ENCODE measurements at places on chromosomes 6 and 20. TPM values are rescaled to one million over a fixed set of nuclear protein-coding genes. Genes with fewer than 3 reads are reported as not detected.

- no peaks in the 10 kb centered on the region for H3K36me3 ChIP-seq
- H3K27me3 ChIP-seq: no peaks in the 10 kb centered on the region
- H3K4me3 ChIP-seq: no peak overlapping the region
- DNase-seq: no peak
- no peaks in the 10 kb centered on the region for H3K4me1 ChIP-seq
These were observed 95.4 kb downstream of the ADGRB3 start for GRCh38 chr6:68730291-68731054.

DNA sequence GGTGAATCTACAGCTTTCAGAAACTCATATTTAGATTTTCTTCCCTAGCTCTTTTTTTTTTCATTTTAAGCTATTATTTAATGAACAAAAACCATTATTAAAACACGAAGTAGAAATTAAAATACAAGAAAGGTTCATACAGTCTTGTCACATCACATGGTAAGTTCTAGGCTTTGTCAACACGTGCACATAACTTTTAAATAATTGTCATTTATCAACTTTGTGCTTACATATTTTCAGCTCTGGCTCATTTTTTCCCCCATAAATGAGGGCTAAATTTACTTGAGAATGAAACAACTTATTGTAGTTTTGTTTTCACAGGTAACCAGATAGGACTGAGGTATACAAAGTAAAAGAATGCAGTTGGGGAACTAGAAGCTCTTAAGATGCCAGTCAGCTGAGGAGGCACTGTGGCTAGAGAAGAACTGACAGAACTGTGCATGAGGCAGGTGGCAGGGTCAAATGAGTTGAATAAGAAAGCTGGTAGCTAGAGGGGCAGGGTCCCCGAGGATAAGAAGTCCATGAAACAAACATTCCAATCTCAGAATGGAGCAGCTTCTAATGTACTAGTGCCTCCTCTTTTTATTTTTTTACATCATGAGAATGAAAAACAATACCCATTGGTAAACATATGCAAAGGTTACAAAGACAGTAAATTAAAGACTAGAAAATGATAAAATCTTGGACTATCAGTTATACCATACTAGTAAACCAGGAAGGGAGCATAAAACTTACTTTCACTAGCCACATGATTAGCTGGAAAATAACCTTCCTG is 141.5 kb downstream of the MYB start:
- no peak overlapping the region for H3K4me3 ChIP-seq
- H3K36me3 ChIP-seq: no peaks in the 10 kb centered on the region
- DNase-seq: no peak
- H3K4me1 ChIP-seq: no peaks in the 10 kb centered on the region
- H3K27ac ChIP-seq: no peak overlapping the region

- no peaks in the 10 kb centered on the region for H3K4me1 ChIP-seq
- DNase-seq: no peak
- no peak overlapping the region for H3K27ac ChIP-seq
- H3K36me3 ChIP-seq: no peaks in the 10 kb centered on the region
- H3K27me3 ChIP-seq: no peaks in the 10 kb centered on the region
- H3K4me3 ChIP-seq: no peak overlapping the region
These were observed 89.3 kb downstream of the CAP2 start for GRCh38 chr6:17482711-17483110.

- H3K27me3 ChIP-seq: no peaks in the 10 kb centered on the region
- no peaks in the 10 kb centered on the region for H3K4me1 ChIP-seq
- no peaks in the 10 kb centered on the region for H3K36me3 ChIP-seq
- H3K4me3 ChIP-seq: no peak overlapping the region
These were observed 104.8 kb upstream of the ZNF217 start for GRCh38 chr20:53698371-53698978.

The BMP7 gene
- polyA plus RNA-seq: not detected

GRCh38 chr6:106804346-106805335 is 169.9 kb downstream of the CD24 start:
- no peaks in the 10 kb centered on the region for H3K36me3 ChIP-seq
- DNase-seq: no peak
- no peak overlapping the region for H3K27ac ChIP-seq
- no peaks in the 10 kb centered on the region for H3K27me3 ChIP-seq

GRCh38 chr6:15682965-15683822 is 20.4 kb upstream of the DTNBP1 start:
- H3K27ac ChIP-seq: no peak overlapping the region
- no peaks in the 10 kb centered on the region for H3K36me3 ChIP-seq
- no peaks in the 10 kb centered on the region for H3K4me1 ChIP-seq
- no peak for DNase-seq
- H3K27me3 ChIP-seq: peaks cover 9% of the 10 kb centered on the region

- H3K27ac ChIP-seq: peak overlapping the region; percentile 61
- no peaks in the 10 kb centered on the region for H3K36me3 ChIP-seq
- peak; percentile 76 for DNase-seq
- no peak overlapping the region for H3K4me3 ChIP-seq
These were observed 6.1 kb upstream of the PKIG start for GRCh38 chr20:44576297-44576696.

GRCh38 chr20:50711113-50711825 is 19.9 kb upstream of the RIPOR3 start:
- H3K36me3 ChIP-seq: no peaks in the 10 kb centered on the region
- H3K4me1 ChIP-seq: no peaks in the 10 kb centered on the region
- H3K27ac ChIP-seq: no peak overlapping the region
- H3K4me3 ChIP-seq: no peak overlapping the region
- peaks cover 9% of the 10 kb centered on the region for H3K27me3 ChIP-seq

GRCh38 chr6:130034378-130035146 is 16.2 kb downstream of the L3MBTL3 start:
- H3K27ac ChIP-seq: no peak overlapping the region
- no peaks in the 10 kb centered on the region for H3K27me3 ChIP-seq
- H3K4me3 ChIP-seq: no peak overlapping the region
- H3K4me1 ChIP-seq: peaks cover 15% of the 10 kb centered on the region
- H3K36me3 ChIP-seq: peaks cover 3% of the 10 kb centered on the region

GRCh38 chr6:105300090-105300489 is 102.8 kb downstream of the PREP start:
- no peaks in the 10 kb centered on the region for H3K27me3 ChIP-seq
- H3K4me3 ChIP-seq: no peak overlapping the region
- no peak for DNase-seq
- H3K36me3 ChIP-seq: no peaks in the 10 kb centered on the region
- H3K27ac ChIP-seq: no peak overlapping the region
- no peaks in the 10 kb centered on the region for H3K4me1 ChIP-seq

The OVOL2 gene
- polyA plus RNA-seq: not detected

GRCh38 chr6:144931172-144932035 is 646.3 kb downstream of the UTRN start:
- no peak overlapping the region for H3K4me3 ChIP-seq
- peak; percentile 34 for DNase-seq
- no peaks in the 10 kb centered on the region for H3K36me3 ChIP-seq
- no peaks in the 10 kb centered on the region for H3K4me1 ChIP-seq
- H3K27ac ChIP-seq: no peak overlapping the region

The GSTA2 gene
- not detected for polyA plus RNA-seq

DNA sequence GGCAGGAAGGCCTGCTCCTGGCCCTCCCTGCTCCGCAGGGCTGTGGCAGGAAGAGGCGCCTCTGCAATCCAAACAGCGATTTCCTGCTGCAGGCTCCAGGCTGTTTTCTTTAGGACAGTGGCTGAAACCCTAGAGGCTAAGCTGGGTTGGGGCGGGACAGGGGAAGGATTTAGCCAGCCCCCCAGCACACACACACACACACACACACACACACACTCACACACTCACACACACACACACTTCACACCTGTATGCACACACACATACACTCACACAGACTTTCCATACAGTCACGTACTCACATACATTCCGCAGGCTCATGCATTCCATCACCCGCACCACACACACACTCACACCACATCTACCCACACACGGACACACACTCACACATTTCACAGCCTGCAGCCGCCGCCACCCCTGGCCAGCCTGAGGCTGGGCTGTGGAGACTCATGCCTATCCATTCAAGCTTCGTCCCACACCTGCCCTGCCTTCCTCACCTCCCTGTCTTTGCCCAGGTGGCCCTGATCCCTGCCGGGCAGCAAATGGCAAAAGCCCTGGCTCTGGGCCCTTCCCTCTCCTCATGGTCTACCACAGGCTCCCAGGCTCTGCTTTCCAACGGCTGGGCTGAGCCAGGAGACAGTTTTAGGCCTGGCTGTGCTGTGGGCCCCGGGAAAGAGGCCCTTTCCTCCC is 17.9 kb downstream of the MDFI start:
- H3K27me3 ChIP-seq: peaks cover under 1% of the 10 kb centered on the region
- no peak overlapping the region for H3K27ac ChIP-seq
- DNase-seq: peak; percentile 73
- H3K36me3 ChIP-seq: no peaks in the 10 kb centered on the region
- H3K4me3 ChIP-seq: no peak overlapping the region

The HSD17B8 gene
- 8.4 TPM for polyA plus RNA-seq

GRCh38 chr20:1401451-1401907 is 8.6 kb upstream of the FKBP1A start:
- DNase-seq: no peak
- no peak overlapping the region for H3K4me3 ChIP-seq
- H3K36me3 ChIP-seq: no peaks in the 10 kb centered on the region
- peak overlapping the region; percentile 7 for H3K27ac ChIP-seq
- no peaks in the 10 kb centered on the region for H3K27me3 ChIP-seq

The C6orf58 gene
- not detected for polyA plus RNA-seq

DNA sequence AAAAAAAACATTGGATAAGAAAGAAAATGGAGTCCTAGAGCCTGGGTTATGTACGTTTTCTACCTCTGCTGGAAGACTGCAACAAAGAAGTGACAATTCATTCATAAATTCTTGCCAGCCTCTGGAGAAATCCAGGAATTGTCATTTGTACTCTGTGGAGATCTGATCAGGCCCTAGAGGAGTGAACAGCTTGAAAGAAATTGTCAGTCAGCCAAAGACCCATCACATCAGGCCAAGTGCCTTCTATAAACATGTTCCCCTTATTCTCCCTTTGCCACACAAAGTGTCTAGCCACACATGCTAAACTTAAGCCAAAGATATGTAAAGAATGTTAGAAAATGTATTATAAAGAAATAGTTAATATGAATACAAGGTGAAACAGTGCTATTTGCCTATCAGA is 152.4 kb downstream of the ADAT2 start:
- H3K27me3 ChIP-seq: no peaks in the 10 kb centered on the region
- DNase-seq: no peak
- no peak overlapping the region for H3K27ac ChIP-seq
- H3K4me3 ChIP-seq: no peak overlapping the region

GRCh38 chr6:92688342-92688741 is 731.0 kb downstream of the EPHA7 start:
- H3K27me3 ChIP-seq: no peaks in the 10 kb centered on the region
- no peaks in the 10 kb centered on the region for H3K4me1 ChIP-seq
- H3K4me3 ChIP-seq: no peak overlapping the region
- H3K36me3 ChIP-seq: no peaks in the 10 kb centered on the region

The RAB32 gene
- 49.6 TPM for polyA plus RNA-seq

DNA sequence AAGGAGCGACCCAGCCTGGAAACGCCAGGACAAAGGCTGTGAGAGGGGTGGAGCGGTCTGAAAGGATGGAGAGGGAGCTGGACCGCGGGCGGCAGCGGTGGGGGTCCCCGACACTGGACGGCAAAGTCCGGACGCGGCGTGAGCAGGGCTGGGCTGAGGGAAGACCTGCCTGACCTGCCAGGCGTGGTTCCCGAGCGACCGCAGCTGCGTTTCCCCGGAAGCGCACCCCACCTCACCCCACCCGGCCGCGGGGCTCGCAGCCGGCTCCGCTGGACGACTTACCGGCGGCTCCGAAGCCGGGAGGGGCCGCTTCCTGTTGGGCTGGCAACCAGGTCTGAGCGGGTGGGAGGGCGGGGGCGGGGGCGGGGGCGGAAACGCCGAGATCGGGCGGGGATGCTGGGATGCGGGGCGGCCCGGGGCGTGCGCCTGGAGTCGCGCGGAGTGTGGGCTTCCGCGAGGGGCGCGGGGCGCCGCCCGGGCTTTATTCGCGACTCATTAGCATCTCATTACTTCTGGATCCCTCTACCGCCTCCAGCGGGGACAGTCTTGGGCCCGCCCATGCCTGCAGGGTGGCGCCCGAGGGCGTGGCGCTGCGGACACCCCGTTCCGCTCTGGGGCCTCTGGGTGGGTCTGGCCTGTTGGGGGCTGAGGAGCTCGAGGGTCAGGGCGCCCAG is at the start of gene MICAL1:
TSS of gene MICAL1 (minus strand) at position 336 of the 674 bp plus-strand sequence. CDS start 1,576 bp downstream, outside the sequence.
- H3K27ac ChIP-seq: no peak within 1 kb of the TSS
- H3K27me3 ChIP-seq: no peaks in the 10 kb centered on the region
- no peaks in the 10 kb centered on the region for H3K36me3 ChIP-seq
- DNase-seq: peak; percentile 22
- H3K4me3 ChIP-seq: peak within 1 kb of the TSS; percentile 73

The SSR1 gene
- 70.7 TPM for polyA plus RNA-seq

DNA sequence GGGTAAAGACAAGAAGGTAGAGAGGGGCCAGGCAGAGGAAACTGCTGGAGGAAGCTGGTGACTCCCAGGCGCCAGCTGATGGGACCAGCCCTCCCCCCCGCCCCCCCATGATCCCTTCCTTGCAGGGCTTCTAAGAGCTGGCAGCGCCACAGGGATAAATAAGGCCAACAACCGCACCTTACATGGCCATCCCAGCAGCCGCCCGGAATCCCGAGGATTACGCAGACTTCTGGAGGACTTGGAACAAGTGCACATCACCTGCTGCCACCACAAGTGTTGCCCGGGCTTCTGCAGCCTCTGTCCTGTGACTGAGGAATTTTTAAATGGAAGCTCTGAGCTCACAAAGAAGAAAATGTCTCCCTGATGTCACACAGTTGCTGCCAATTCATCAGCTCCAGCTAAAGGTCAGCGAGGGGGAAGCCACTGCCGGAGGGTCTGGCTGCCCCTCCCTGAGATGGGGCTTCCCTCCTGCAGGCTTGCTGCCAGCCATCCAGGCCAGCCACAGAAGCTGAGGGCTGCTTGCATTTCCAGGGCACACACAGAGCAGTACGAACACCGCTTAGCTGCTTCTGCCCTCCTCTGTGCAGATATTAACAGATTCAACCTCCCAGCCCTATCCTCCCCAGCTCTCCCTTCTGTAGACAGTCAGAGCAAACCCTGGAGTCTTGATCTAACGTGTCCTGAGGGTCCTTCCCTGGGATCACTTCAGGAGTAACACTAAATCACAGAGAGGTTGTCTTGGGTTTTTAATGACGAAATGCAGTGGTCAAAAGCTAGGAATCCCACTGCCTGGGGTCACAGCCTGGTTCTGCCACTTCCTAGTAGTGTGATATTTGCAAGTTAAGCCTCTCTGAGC is 38.6 kb upstream of the PIM1 start:
- H3K36me3 ChIP-seq: no peaks in the 10 kb centered on the region
- peak; percentile 52 for DNase-seq
- no peaks in the 10 kb centered on the region for H3K27me3 ChIP-seq
- no peak overlapping the region for H3K4me3 ChIP-seq
- peaks cover 44% of the 10 kb centered on the region for H3K4me1 ChIP-seq
- H3K27ac ChIP-seq: peak overlapping the region; percentile 14

The TNF gene
- polyA plus RNA-seq: not detected
